ENCODE measurements at places on chromosomes 4 and X.

GRCh38 chr4:102598762-102599374, 97.7 kb downstream of the NFKB1 start:
- no peak for DNase-seq

- no peak for DNase-seq
These were observed 43.9 kb downstream of the SCFD2 start for GRCh38 chr4:53321984-53322289.

- DNase-seq: no peak
These were observed 27.2 kb upstream of the C4orf17 start for GRCh38 chr4:99483636-99484035.

- no peak for DNase-seq
These were observed 1.9 kb downstream of the ARHGAP10 start for GRCh38 chr4:147733716-147734344.

DNA sequence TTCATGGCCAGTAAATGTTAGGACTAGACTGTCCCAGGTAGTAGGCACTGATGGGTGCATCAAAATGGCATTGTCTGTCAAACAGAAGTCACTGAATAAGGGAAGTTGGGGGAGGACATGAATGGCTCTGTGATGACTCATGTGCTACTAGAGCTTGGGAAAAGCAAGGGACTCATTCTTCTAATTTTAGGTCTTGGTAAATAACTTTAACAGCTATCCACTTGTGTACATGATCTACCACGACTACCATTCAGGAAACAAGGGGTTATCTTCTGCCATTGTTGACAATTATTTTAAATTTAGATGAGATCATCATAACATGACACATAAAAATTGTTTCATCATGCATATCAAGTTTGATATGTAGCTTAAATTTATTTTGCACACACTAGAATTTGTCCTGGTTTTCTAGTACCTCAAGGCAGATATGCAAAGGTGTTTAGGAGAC, 6.3 kb downstream of the AREG start:
- no peak for DNase-seq

DNA sequence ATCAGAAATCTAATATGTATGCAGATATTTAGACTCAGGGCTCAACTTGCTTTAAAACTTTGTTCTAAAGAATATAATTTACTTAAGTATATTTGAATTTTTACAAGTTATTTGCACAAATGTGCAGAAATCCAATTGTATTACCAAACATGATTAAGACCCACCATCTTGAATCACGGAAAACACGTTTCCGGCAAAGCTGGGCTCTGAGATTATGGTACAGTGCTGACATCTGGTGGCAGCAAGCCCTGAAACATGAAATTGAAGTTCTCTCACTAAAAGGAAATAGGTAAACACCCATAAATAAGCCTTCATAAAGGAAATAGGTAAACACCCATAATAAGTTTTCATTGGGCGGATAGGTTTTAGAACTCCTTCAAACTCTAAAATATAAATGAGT, 98.3 kb upstream of the MAOA start:
- DNase-seq: no peak

DNA sequence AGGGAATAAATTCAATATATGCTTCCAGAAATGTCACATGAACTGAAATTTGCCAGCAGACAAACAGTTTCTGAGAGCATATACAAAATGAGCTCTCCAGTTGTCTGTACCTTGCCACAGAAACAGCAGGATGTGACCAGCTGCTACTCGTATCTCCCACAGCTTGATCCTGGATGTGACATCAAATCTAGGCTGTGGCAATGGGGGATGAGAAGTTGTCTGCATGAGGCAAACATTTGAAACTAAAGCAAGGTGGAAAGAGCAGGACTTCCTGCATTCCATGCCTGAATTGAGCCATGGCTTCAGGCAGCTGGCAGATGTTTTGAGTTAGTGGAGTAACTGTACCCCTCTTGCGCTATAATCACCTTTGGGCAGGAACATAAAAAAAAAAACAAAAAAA, 1724.0 kb downstream of the RPA4 start:
- DNase-seq: no peak

DNA sequence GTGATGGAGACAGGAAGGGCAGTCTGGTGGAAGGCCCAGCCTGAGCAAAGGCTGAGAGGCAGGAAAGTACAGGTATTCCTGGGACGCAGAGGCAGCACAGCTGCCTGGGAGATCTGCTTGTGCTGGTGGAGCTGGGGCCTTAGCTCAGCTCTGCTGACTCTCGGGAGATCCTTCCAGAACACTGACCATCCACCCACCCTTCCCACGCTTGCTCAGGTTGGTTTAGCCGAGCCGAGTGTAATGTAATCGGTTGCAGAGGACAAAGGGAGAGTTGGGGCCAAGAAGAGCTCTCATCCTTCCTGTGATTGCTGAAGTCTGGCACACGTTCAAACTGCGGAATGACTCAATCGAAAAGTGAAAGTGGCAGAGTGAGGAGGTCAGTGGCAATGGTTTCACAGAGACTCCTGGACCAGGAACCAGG, 43.1 kb upstream of the GPR78 start:
- DNase-seq: peak; percentile 43

GRCh38 chrX:72545990-72546389, 26.7 kb downstream of the HDAC8 start:
- DNase-seq: no peak

DNA sequence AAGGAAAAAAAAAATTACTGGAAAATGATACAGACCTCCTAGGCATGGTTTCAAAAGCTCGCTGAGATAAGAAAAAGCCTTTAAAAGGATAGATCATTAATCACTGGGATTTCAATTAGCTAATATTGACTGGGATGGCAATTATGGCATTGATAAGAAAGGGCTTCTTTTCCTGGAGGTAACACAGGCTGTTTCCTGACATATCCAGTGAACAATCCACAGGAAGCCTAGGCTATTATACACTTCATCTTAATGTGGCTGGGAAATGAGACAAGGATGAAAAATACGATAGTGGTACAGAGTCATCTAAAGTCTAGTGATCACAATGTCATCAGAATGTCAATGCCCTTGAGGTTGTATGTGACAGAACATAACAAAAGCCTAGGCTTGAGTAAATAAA, 1579.3 kb downstream of the C4orf33 start:
- no peak for DNase-seq

GRCh38 chrX:108892501-108892900, 156.1 kb upstream of the IRS4 start:
- DNase-seq: no peak

DNA sequence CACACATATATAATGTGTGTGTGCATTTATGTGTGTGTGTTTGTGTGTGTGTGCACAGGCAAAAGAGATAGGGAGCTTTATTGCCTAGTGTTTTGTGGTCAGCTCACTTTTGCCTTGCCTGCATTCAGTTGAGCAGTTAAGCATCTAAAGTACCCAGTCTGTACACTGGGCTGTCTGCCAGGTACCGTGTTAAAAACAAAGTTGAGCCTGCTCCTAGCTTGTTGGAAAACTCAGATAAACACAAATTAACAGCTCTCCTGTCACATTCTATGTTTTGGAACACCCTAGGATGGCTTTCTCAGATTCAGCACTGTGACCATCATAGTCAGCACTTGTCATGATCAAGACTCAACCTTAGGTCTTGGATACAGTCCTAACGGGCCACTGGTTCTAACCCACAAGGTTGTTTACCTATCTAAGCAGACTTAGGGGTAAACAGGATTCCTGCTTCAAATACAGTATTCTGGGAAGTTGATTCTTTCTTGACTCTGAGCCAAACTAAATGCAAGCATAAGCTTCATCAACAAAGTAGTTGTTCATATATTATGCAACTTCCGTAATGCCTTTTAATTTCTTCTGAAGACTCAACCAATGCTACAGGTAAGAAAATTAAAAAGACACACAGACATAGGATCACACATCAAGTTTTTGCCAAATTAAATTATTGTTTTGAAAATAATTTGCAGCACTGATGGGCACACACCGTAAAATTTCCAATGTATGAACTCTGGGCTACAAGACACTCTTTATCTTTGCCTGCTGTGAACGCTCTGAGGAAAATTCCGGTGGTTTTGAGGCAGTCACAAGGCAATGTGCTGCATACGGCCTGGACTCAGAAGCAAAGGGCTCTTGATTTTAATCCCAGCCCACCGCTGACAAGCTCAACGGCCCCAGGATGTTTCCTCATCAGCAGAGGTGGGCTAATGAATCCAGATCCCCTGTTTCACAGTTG, 11.3 kb upstream of the CD99 start:
- no peak for DNase-seq

Measured in HFF-Myc (cell line).